ENCODE measurements at places on chromosomes 3 and 15.

GRCh38 chr3:45320986-45321385 is 67.4 kb upstream of the LARS2 start:
- DNase-seq, result no peak

DNA sequence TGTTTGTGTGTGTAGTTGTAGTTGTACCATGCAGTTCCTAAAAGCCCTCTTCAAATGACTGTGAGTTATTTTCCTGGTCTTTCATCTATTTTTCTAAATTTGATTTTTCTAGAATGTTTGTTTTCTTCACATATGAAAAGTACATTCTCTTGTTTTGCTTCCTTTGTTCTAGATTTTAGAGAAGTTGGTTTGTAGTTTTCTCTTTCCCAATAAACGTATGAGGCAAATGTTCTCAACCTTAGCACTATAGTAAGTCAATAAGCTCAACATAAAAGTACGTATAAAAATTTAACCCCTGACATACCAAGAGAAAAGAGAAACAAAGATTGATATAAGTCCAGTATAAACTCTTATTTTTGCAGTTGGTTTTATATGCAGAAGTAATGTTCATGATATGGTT is 74.7 kb downstream of the IL1RAP start:
- DNase-seq, result no peak

DNA sequence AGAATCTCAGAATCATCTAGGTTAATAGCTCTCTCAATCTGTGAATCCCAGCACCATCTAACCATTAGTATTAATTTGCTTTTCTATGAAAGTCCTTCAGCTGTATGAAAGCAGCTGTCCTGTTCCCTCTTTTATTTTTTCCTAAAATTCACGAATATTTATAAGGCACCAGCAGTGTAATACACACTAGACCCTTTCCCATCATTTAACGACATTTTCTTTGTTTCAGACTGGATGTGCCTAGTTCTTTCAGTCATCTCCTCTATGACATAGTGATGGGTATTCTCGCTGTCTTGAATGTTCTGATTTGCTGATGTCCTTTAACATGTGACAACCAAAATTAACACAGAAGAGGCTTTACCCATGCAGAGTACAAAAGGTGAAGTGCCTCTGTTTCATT is 48.9 kb upstream of the ATP10A start:
- DNase-seq, result no peak

DNA sequence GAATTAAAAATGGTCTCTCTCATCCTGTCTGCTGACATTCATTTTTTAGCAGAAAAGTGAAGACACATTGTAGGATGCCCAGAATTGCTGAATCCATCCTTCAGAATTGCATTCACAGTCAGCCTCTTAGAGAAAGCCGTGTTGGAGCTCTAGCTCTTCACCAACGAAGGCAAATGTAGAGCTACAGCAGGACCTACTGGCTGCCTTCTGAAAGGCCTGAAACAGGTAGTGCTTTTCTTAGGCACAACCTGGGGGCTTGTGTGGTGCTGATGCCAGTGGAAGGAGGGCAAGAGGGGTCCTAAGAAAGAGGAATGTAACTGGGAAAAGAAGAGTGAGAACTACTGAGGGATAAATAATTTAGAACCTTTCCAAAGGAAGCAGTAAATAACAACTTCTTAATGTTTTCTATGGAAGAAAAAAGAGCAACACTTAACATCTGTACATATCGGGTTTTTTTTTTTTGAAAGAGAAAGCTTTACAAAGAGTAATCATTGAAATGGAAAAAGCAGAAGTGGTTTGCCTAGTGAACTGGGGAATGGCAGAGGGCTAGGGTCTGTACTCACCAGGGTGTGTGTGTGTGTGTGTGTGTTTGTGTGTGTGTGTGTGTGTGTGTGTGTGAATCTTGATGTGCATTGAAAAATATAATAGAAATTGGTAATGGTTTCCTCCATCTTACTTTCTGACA is 297.8 kb downstream of the SATB1 start:
- DNase-seq, result no peak

DNA sequence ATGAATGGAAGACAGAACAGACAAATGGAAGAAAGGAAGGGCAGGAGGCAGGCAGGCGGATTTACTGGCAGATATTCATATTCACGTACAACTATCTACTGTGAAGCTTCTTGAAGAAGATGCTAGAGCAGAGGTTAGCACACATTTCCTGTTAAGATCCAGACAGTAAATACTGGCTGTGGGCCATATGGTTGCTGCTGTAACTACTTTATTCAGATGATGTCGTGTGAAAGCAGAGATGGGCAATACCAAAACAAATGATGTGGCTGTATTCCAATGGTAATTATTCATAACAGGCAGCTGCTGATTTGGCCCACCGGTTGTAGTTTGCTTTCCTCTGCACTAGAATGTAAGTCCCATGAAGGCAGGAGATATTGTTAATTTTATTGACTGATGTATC is 115.7 kb upstream of the PRTG start:
- DNase-seq, result no peak

DNA sequence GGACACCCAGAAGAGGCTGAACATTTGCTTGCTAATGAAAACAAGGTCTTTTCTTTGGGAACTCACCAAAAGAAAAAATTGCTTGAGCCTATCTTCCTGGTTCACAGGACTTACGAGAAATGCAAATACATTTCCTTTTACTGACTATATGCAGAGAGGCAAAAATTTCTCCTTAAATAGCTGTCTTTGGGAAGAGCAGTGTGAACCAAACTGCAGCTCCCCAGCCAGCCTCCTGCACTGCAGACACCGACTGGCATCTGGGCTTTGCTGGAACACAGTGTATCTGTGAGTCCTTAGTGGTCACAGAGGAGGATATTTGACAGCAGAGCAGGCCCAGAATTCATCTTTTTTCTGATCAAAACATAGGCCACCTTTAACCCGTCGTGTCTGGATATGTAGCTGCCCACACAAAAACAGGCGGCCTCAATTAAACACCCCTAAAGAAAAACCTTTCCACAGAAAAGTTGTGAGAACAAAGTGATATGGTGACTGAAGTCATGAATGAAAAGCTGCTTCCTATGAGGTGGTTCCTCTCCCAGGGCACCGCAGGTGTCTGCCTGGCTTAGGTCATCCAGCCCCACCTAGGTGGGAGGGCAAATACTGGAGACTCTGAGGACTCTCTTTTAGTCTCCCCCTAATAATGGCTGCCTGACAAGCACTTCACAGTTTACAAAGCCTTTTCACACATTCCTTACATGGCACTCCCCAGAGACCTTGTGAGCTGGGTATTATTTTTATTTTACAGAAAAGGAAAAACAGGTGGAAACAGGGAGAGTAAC is 46.1 kb upstream of the TMEM158 start:
- no peak for DNase-seq

DNA sequence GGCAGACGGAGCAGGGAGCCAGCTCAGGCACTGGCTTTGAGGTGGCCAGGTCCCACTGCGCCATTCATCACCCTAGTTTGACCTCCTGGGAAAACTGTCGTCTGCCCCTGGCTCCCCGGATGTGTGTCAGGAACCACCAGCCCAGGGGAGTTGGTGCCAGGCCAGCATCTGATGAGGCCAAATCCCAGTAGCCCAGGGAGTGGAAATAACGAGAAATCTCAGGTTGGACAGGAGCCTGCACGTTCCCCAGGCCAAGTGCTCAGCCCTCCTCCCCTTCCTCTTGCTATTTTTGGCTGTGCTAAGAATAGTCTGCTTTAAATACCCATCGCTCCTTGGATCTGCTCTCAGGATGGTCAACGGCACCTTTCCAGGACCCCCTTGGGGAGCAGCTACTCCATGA is 93.1 kb upstream of the RPL32 start:
- no peak for DNase-seq

Data from RWPE2 (cell line).